ENCODE measurements at places on chromosomes 16 and 17.

- DNase-seq: no peak
Observed at GRCh38 chr16:79823639-79824038, 223.1 kb upstream of the MAF start.

- DNase-seq: no peak
Observed at GRCh38 chr16:89573826-89574680, 1.5 kb upstream of the CPNE7 start.

- no peak for DNase-seq
Observed at GRCh38 chr17:9644910-9645751, at the start of gene USP43. TSS of gene USP43 (plus strand) at chr17:9645517. CDS start at chr17:9645633, 116 bp downstream.

DNA sequence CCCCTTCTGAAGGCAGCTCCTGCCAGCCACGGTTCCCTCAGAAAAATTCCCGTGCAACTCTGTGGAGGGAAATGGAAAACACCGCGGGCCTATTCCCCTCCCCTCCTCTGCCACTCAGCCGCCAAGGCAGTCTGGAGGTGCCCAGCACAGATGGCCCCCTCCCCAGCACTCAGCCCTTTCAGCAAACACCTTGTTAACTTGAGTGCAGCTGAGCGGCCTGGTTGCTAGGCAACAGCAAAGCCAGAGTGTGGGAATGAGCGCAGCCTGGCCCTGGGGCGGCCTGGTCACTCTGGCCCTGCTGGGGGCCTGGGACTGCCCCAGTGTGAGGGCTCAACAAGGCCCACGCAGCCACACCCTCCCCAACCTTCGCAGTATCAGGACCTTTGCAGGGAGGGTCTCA lies 32.8 kb downstream of the CACNA1G start:
- no peak for DNase-seq

DNA sequence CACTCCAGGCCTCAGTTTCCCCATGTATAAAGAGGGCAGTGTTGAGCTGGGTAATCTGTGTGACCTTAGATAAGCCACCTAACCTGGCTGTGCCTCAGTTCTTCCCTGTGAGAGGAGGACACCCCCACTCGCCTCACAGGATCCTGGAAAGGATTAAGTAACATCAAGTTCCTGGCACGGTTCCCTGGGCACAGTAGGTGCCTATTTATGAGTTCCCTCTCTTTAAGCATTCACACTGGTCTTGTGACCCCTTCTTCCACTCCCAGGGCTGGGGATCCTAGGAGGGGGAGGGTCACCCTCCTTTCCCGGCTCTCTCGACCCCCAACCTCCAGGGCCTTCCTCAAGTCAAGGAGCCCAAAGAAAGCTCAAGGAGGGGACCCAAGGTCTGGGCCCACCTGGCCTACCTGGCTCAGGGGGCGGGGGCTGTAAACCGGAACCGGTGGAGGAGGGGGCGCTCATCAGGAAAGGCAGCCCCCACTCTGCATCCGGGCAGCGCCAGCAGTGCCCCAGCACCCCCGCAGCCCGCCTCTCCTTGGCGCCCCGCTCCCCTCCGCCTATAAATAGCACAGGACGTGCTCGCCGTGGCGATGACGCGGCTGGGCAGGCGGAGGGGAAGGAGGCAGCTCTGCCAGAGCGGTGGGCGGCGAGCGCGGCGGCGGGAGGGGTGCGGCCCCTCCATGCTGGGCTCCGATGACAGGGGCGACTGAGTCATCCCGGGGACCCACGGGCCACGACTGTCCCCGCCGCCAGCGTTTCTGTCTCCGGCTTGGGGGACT lies 9.4 kb downstream of the RPL19 start:
- no peak for DNase-seq

GRCh38 chr17:27565874-27566670 lies 64.9 kb upstream of the LGALS9 start:
- DNase-seq: no peak

DNA sequence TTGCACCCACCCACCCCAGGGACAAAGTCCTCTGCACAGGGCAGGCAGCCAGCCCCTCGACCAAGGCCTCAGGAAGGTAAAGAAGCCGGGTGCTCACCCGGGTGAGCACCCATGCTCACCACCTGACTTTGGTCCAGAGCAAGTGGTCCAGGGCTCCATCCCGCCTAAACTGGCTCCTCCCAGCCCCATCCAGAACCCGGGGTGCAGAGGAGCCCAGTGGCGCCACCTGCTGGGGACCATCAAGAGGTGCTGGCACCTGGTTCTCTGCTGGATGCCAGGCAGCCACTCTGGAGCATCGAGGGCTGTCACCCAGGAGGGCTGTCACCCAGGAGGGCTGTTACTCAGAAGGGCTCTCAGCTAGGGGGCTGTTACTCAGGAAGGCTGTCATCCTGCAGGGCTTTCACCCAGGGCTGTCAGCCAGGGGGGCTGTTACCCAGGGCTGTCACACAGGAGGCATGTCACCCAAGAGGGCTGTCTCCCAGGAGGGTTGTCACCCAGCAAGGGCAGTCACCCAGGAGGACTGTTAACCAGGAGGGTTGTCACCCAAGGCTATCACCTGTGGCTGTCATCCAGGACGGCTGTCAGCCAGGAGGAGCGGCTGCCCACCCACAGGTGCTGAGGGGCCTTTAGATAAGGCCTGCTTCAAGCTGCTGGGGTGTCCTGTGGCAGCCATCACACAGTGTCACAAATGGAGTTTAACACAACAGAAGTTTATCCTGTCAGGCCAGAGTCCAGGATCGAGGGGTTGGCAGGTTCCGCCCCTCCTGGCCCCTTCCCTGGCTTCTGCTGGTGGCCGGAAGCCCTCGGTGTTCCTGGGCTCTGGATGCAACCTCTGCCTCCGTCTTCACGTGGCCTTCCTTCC lies 98.5 kb downstream of the TNFRSF13B start:
- DNase-seq: no peak

GRCh38 chr17:74212209-74212912 lies 1.0 kb upstream of the TTYH2 start:
- DNase-seq: no peak

DNA sequence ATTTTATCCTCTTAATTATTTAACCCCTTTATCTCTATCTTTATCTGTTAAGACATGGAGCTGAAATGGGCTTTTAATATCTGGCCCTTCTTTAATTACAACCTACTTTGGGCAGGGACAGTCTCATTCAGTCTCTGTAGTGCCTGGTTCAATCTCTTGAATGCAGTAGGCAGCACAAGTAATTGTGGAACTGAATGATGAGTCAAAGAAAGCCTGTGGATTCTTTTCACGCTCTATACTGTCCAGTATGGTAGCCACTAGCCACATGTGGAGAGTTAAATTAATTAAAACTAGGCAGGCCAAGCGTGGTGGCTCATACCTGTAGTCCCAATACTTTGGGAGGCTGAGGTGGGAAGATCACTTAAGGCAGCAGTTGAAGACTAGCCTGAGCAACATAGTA lies 9.3 kb downstream of the BPTF start:
- DNase-seq: no peak

GRCh38 chr16:81350306-81350615 lies 35.5 kb downstream of the GAN start:
- no peak for DNase-seq

DNA sequence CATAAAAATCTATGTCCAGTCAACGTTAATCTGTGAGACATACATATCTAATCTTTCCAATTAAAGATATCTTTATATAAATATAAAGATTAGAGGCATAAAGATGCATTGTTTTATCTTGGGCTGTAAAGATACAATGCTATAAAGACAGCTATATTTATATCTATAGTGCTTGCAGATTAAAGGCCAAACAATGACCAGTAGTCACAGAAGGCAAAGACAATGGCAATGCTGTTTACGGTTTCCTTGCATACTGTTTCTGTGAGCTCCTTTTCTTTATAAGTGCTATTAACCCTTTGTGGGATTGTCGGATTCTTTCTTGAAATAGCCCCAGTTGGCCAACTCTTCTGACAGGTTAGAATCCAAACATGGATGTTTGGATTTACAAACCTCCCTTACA lies 85.5 kb upstream of the SALL1 start:
- no peak for DNase-seq

DNA sequence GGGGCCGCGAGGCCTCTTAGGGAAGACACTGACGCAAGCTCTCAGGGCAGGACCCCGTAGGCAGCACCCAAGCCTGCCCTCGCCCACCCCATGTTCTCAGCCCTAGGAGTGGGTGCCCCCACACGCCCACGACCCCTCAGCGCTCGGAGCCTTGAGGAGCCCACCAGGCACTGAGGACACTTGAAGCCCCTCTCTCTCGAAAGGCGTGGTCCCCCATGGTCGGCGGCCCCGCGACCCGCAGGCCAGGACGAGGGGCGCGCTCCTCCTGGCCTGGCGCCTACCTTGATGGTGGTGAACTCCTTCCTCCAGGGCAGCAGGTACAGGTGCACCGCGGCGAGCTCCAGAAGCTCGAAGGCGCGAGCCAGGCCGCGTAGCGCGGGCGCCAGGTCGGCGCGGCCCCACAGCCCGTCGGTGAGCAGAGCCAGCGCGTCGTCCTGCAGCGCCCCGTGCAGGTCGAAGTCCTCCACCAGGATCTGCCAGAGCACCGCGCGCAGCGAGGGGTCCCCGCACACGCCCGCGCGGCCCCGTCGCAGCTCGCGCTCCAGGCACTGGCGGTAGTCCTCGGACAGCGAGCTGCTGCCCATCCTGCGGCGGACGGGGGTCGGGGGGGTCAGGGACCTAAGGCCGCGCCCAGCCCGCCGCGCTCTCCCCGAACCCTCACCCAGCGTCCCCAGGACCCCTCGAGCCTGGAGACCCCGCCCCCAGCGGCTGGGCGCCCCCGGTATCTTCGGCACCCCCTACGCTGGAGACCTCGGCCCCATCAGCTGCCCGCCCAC lies 668 bp downstream of the SPATA2L start:
- DNase-seq: no peak

DNA sequence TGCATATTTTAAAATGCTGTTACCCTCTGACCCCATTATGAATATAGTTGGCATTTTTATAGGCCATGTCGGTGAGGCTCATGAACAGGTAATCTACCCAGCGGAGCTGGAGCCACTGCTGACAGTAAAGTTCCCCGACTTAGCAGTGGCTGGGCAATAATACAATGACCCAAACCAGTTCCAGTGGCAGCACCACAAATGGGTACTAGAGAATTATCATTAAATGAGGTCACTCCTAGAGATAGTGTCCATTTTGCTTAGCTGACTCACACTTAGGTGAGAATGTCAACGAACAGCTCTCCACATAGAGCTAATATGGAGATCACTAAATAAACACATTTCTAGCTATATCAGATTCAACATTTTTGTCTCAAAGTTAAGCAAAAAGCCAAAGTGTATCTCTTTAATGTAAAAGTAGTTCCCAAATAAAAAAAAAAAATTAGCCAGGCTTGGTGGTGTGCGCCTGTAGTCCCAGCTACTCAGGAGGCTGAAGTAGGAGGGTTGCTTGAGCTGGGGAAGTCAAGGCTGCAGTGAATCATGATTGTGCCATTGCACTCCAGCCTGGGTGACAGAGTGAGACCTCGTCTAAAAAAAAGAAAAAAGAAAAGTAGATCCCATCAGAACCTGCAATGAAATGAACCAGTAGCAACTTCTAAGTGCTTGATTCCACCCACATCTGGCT lies 7.4 kb downstream of the MYO1D start:
- no peak for DNase-seq

DNA sequence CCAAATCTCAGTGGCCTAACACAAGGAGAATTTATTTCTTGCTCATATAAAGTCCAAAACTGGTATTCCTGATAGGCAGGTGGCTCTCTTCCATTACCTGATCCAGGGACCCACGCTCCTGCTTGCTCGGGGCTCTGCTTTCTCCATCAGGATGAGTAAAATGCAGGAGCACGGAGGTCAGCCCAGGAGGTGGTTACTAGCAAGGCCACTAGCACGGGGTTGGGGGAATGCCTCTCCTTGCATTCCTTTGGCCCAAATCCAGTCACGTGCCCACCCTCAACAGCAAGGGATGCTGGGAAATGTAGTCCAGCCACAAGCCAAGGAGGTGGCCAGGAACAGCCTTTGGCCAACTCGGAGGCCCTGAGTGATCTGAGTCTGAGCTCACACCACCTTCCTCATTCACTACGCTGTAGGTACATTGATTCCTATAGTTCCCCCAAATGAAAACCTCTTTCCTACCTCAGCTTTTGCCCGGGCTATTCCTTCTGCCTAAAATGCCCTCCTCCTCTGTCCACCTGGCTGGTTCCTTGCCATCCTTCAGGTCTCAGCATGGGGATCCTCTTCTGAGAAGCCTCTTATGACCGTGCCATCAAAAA lies 38.3 kb upstream of the HAPSTR1 start:
- no peak for DNase-seq

- DNase-seq: peak; percentile 94
Observed at GRCh38 chr17:81419319-81419885, 24.1 kb downstream of the BAHCC1 start.
